ENCODE measurements at places on chromosomes 4 and X.

- DNase-seq: no peak
Observed at GRCh38 chrX:70231666-70232065, 2.8 kb upstream of the AWAT1 start.

DNA sequence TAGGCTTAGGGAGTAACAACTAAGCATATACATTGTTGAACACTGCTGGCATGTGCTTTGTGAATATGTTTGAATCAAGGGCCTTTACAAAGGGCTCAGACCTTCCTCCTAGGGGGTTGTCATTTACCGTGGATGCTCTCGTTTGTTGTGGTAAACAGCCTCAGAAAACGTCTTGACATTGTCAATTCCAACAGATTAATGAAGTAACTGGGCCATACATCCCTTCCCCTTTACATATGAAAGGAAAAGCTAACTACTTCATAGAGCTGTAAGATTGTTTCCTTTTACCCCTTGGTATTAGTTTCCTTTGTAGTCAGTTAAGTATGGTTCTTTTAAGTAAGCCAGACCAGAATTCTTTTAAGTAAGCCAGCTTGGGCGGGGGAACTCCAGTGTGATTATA is 42.9 kb downstream of the FAT4 start:
- DNase-seq: no peak

GRCh38 chr4:738781-739280 is 33.2 kb downstream of the PCGF3 start:
- no peak for DNase-seq

- peak; percentile 15 for DNase-seq
Observed at GRCh38 chrX:20066968-20067708, 49.6 kb downstream of the MAP7D2 start.

- DNase-seq: no peak
Observed at GRCh38 chr4:84878090-84878489, 88.4 kb downstream of the WDFY3 start.

- DNase-seq: peak; percentile 0
Observed at GRCh38 chrX:104270916-104271512, 16.3 kb upstream of the ESX1 start.

- no peak for DNase-seq
Observed at GRCh38 chr4:15754323-15754722, 23.8 kb upstream of the CD38 start.

DNA sequence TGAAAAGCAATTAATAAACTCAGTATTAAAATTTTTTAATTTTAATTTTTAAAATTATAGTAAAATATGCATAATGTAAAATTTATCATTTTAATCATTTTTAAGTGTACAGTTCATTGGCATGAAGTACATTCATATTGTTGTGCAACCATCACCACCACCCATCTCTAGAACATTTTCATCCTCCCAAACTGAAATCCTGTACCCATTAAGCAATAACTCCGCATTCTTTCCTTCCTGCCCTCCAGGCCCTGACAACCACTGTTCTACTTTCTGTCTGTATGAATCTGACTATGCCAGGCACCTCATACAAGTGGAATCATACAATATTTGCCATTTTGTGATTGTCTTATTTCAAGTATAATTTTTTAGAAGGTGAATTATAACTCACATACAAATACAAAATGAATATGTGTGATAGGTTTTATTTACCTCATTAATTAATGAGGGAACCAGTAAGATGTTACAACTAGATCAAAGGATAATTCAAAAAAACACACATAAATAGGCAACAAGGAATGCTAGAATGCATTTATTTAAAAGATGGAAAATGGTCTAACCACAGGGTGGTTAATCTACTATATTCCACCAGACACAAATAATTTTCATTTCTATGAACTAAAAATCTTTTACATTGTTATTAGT is 13.1 kb upstream of the AFF1 start:
- no peak for DNase-seq

- DNase-seq: peak; percentile 45
Observed at GRCh38 chrX:153469811-153470410, 465 bp downstream of the HAUS7 start.

DNA sequence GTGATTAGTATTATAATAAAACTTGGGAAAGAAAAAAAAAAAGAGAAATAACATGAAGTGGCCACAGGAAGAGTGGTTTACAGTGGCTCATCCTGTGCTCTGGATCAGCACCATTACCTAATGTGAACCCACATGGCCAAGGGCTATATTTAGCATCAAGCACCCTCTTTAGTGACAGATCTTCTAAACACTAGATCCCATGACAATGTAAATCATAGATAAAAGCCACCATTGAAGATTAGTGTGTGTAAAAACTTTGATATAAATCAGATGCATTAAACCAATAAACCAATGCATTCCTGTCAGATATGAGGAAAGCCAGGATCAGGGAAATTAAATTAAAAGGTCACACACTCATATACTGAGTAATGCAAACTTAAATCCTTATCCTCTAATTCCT is 400.6 kb upstream of the MAGEB18 start:
- DNase-seq: no peak

GRCh38 chr4:57195622-57196021 is 85.4 kb upstream of the IGFBP7 start:
- no peak for DNase-seq

DNA sequence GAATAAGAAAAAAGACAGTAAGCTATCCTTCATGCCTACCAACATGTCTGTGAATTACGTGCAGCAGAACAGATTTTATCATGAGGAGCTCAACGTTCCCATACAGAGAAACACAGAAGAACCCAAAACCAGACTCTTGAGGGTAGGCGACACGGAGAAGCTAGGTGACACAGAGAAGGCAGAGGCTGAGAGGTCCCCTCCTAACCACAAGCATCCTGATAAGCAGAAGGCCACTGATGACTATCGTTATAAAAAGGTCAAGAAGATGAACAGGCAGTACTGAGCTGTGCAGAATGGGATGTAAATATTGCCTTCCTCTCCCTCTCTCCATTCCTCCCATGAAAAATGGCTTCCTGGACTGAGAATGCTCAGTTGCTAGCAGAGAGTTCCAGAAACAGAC is 350.2 kb upstream of the BOD1L1 start:
- no peak for DNase-seq

DNA sequence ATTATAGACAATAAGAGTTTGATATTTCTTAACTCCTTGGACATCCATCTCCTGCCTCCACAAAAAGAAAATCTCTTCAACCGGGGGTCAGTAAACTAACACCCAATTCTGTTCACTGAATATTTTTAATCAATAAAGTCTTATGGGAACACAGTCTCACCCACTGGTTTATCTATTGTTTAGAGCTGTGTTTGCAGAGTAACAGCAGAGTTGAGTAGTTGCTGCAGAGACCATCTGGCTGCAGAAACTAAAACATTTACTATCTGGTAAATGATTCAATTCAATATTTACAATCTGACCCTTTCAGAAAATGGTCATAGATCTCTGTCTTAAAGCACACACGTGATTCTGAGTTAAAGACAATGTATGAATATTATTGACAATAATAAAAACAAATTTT is 94.0 kb downstream of the TMA16 start:
- no peak for DNase-seq

- no peak for DNase-seq
Observed at GRCh38 chrX:109049903-109050302, 313.5 kb upstream of the IRS4 start.

DNA sequence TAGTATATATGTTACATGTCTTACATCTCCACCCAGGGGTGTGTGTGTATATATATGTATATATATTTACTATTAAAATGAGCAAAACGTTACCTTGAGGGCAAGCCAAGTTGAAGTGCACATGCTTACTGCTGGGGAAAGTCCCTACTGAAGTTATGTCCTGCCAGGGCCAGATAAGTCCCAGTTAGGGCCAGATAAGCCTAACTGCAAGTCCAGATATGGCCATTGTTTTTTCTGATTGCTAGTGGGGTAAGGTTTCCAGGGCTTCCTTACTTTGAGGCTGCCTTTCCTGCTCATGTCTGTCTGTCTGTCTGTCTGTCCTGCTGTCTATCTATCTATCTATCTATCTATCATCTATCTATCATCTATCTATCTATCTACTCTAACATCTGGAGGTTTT is 19.3 kb upstream of the ZNF81 start:
- DNase-seq: no peak

DNA sequence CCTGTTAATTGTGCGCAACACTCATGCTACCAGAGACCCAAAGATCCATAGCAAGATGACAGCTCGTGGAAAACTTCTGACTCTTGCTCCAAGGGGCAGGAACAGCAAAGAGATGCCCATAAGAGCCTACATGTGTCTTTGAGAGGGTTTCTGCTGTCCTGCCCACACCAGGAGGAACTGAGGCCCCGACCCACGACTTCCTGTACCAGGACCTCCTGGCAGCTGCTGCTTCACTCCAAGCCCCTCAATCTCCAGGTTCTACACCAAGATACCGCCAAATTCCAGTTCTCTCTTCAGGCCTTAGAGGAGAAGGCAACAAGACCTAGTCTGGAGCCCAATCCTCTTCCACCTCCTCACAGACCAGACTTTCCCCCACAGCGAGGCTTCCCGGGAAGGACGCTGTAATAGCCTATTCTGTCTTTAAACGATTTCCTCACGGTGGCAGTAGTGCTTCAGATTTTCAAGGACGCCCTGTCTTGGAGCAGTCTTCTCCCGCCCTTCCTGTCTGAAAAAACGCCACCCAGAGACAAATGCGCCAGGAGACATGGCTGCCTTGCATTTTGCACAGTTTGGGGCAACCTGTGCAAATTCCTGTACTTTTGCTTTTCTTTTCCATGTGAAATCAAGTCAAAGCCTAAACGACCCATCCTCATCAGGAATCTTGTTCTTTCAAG is 230.2 kb upstream of the STK26 start:
- DNase-seq: peak; percentile 87

DNA sequence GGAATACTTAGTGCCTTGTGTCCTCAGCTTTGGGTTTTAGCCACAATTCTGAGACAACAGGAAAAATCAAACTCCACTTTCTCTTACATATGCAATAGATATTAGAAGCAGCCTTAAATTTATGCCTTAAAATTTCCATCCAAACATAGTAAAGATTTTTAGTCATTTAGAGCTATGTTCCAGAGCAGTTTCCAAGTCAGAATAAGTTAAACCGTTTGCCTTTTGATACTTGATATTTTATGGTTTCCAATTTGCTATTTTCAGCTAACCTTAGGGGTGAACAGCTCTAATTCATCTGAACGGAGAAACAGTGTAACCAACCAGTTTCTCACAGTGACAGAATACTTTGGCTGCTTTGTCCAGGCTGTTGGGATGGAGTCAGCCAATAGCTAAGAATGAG is 125.8 kb upstream of the RXFP1 start:
- DNase-seq: no peak

GRCh38 chrX:147476008-147476407 is 435.7 kb upstream of the FMR1 start:
- DNase-seq: no peak

- no peak for DNase-seq
Observed at GRCh38 chr4:65296246-65296645, 374.0 kb downstream of the EPHA5 start.

DNA sequence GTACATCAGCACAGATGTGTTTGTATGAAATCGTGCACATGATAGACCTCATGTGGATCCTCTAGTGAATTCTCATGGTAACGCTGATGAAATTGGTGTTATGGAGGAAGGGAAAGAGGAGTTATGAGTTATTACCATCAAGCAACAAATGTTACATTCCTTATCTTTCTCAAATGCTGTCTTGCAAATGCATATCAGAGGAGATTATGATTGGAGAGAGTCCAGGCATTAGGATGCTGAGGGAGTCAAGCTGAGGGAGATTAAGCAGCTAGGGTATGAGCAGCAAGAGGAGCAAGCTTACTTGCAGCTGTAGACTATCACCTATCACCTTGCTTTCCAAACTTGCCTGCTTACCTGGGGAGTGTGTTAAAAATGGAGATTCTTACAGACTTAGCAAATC is 36.8 kb upstream of the SFRP2 start:
- no peak for DNase-seq

- DNase-seq: no peak
Observed at GRCh38 chr4:88457307-88458103, 586 bp downstream of the HERC5 start.

DNA sequence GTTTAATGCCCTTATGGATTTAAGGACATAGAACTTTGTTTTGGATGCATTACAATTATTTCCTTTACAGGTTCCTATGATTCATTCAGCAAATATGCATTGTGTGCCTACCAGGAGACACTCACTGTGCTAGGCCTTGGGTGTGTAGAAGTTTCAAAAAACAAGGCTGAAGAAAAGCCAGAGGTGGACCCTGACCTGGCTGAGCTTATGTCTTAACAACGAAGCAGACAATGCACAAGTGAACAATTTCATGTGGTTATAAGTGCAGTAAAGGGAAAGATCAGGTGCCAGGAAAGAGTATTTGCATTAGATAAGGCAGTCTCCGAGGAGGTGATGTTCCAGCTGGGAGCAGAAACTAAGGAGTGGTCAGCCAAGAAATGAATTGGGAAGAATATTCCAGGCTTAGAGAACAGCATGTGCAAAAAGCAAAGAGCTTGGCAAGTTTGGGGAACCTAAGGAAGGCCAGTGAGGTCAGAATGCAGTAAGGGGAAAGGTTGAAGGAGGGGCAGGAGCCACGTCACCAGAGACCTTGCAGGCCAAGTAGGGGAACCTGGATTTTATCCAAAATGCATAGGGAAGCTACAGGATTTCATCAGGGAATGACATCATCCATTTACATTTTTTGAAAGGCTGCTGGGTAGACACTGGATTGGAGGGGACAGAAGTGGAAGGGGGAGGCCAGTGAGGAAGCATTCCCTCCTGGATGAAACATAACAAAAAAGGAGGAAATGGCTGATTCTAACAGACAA is 193.6 kb downstream of the SOWAHB start:
- no peak for DNase-seq

GRCh38 chr4:32752962-32753361 is 2032.8 kb downstream of the PCDH7 start:
- no peak for DNase-seq

DNA sequence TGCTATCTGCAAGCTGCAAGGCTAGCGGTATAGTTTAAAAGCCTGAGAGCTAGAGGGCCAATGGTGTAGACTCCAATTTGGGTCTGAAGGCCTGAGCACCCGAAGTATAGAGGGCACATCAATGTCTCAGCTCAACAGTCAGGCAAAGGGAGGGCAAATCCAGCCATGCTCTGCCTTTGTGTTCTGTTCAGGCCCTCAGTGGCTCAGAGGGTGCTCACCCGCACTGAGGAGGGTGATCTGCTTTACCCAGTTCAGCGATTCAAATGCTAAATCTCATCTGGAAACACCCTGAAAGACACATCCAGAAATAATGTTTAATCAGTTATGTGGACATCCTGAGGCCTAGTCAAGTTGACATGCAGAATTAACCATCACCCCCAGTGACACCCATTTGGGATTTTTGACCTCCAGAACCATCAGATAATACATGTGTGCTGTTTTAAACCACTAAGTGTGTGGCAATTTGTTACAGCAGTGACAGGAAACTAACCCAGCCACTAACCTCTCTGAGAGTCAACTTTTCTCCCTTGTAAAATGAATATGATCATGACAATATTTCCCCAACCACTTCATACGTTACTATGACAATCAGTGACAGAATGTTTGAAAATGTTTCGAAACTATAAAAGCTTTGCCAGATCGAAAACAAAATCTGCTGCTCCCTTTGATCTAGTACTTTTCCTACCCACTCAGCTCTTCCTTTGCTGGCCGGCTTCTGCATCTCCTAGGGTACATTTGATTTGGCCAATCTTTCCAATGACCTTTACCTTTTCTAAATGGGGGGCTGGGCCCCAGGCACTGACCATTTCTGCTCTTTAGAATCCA is 8.4 kb upstream of the TBL1X start:
- DNase-seq: no peak

All from DMS79 treated with DMSO at 0.1 percent for 48 hours (cell line).